RWPE2 (cell line): ENCODE measurements at places on chromosomes 3 and 15.

- no peak for DNase-seq
Observed at GRCh38 chr3:189911001-189911400, 209.7 kb downstream of the P3H2 start.

DNA sequence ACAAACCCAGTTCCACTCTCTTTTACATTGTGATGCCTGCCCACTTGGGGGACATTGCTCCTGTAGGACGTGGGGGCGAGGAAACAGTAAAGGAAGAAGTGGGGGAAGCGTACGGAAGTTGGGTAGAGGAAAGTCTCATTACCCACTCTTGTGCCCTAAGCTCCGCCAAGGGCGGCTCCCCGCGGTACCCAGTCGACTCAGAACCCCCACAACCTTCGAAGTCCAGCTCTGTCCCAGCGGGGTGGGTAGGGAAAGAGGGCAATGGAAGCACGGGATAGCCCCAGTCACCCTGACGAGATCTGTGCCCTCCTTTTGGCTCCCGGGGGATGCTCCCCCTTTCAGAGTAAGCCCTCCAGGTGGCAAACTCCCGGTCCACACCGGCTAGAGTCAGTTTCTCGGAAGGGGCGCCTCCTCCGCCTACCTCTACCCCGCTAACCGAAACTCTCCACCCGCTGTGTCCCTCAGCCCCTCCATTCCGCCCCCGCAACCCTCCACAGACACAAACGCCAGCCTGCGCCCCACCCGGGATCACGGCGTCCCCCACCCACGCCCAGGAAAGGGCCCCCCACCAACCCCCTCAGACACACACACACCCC, 527 bp downstream of the CSNK1G1 start:
- no peak for DNase-seq

GRCh38 chr3:170585937-170586310, at the start of gene SLC7A14:
TSS of gene SLC7A14 (minus strand) at chr3:170586075. CDS start at chr3:170526936, 59,139 bp downstream.
- no peak for DNase-seq

DNA sequence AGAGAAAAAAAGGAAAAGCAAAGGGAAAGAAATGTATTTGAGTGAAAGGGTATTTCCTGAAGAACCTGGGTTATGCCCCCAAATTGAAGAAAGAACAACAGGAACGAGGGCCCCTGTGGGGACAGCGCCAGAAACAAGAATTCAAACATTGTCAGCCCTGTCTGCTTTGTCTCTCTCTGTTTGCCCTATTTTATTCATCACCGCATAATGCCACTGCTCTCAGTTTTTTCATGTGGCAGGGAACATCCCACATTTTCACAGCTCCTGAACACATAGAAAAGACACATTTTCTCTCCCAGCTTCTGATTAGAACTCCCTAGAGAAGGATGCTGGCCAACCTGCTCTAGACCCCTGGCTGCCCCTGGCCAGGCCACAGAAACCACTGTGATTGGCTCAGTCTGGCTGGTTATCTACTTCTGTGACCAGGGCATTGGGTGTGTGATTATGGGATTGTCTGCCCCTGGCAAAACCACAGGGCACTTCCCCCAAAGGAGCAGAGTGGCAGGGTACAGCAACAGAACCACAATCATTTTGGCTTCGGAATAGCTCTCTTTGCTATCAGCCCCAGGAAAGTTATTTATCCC, 31.3 kb upstream of the CCDC54 start:
- DNase-seq: no peak

- DNase-seq: no peak
Observed at GRCh38 chr3:43132870-43133636, 27.2 kb upstream of the POMGNT2 start.

- no peak for DNase-seq
Observed at GRCh38 chr3:17039594-17039993, 154.8 kb downstream of the PLCL2 start.

DNA sequence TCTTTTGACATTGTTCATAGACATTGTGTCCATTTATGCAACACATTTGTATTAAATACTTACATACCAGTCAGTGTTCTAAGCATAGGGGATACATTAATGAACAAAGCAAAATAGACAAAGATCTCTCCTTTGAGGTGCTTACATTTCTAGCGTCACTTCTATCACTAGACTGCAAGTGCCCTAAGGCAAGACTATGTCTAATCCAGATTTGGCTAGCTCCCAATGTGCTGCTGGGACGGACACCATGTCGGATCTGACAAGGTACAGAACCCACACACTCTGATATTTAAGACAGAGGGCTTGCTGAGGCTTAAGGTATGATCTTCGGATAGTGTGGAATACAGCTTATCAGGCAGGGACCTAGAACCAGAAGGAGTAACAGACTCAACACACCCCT, 41.4 kb downstream of the MYLK start:
- DNase-seq: no peak

GRCh38 chr15:47326410-47327333, 390.6 kb upstream of the SEMA6D start:
- DNase-seq: no peak

DNA sequence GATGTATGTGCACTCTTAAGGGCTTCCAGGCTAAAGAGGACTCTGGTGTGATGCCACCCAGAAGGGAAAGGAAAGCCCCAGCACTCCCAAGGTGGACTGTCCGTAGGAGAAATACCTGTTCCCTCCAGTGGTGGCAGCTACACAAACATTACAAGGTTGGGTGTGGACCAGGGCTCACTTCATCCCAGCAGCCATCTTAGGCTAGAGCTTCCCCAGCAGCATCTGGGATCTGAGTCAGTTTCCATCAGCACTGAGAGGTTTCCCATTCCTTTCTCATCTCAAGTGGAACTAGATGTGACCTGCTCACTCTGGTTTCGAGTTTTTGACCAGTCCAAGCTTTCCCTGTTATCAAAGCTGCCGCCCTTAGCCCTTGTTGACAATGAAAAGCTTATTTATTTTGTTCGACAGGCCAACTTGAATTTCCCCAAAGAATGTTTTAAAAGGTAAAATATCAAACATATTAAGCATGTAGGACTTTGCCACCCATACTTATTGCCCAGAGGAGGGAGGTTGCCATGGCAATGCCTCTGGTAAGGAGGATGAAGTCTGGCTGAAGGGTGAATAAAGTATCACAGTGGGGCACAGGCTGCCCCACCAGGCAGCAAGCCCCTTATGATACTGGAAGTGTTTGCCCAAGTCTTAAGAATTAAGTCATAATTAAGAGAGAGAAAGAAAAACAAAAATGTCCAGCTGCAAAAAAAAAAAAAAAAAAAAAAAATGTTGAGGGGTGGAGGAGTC, 28.9 kb downstream of the CLDN18 start:
- DNase-seq: no peak

- DNase-seq: no peak
Observed at GRCh38 chr3:152097120-152097519, 171.6 kb upstream of the MBNL1 start.

GRCh38 chr3:155581579-155581978, 163.3 kb downstream of the PLCH1 start:
- DNase-seq: no peak

DNA sequence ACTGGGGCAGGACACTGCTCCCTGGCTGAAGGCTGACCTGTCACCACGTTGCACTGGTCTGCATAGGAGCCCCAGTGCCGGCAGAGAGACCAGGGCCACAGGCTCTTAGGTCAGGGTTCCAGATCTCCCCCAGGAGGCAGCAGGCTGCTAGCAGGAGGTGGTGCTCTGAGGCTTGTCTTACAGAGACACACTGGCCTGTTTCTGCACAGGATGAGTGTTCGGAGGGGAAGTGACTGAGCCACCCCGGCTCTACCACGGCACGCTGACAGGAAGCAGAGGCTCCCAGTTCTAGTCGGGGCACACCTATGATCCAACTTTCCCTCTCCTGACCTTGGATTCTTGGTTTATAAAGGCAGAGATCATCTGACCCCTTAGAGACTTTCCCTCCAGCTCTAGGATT, 8.6 kb downstream of the FBXL22 start:
- no peak for DNase-seq

- no peak for DNase-seq
Observed at GRCh38 chr3:86056962-86057361, 934.0 kb downstream of the VGLL3 start.

DNA sequence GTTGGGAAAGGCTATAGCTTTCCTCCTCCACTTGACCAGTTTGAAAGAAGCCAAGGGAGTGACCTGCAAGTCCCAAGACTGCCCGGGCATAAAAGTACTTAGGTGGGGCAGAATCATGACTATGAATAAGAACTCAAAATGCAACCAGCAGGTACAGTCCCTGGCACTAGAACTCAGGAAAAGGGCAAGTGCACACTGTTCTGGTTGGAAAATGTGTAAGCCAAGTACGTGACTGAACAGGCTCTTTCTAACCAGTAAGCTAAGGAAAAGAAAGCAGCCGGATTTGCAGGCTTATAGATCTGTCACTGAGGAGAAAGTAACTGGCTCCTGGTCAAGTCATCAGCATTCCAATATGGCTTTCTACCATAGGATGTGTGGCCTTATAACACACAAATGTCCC, 101.2 kb upstream of the SLC4A7 start:
- no peak for DNase-seq

GRCh38 chr3:50676031-50676705, 1.4 kb downstream of the DOCK3 start:
- DNase-seq: no peak

DNA sequence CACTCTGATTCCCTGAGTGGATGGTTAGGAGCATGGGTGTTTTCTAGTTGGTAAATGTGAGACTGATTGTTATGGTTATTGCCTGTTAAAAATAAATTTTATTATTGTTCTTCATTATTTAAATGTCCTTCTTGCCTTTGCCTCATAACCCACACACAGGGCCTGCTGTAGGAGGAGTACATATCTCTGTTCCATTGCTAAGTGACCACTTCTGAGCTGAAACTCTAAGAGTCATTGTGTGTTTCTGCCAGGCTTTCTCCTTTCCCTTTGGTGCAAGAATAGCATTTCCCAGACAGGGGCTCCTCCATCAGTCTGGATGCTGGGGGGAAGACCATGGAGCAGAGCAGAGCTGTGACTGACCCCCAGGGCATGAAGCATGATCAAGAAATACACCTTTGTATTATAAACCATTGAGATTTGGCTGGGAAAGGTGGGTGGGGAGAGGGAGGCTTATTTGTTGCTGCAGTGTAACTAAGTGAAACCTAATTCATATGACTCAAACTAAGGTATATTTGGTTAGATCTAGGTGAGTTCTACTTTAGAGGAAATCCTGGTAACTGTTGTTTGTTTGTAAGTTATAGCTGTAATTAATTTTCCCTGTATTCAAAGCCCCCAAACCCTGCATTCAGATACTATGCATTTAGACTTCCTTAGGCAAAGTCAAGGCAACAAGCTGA, 137.4 kb downstream of the TGFBR2 start:
- DNase-seq: no peak

DNA sequence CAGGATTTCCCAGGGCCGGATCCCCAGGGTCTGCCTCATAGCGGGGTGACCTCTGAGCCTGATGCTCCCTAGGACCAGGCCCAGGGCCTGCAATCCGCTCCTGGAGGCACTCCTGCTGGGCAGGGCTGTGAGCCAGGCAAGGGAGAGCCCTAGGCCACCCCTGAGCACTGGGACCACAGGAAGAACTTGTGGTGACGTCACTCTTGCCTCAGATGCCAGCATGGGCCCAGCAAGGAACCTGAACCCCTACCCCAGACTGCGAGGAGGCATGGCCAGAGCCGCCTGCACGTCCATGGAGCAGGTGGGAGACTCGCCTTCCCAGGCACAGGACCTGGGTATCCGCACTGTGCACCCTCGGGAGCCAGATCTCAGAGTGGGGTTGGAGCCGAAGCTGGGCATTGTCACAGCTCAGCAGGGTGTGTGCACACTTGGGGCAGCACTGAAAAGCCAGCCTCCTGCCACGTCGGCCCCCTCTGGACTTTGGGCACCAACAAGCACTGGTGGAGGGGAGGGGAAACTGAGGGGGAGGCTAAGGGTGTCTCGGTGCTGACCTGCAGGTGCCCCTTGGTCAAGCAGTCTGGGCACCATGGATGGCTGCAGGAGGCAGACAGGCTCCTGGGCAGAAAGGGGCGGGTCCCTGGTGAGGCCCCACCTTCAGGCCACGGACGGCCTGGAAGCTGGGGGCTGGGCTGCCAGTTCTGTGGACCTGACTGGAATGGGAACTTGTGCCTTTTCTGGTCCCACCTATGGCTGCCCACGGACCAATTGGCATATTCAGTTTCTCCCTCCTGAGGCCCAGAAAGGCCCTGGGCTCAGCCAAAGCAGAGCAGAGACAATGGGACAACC, 49.3 kb downstream of the SLC6A20 start:
- no peak for DNase-seq

DNA sequence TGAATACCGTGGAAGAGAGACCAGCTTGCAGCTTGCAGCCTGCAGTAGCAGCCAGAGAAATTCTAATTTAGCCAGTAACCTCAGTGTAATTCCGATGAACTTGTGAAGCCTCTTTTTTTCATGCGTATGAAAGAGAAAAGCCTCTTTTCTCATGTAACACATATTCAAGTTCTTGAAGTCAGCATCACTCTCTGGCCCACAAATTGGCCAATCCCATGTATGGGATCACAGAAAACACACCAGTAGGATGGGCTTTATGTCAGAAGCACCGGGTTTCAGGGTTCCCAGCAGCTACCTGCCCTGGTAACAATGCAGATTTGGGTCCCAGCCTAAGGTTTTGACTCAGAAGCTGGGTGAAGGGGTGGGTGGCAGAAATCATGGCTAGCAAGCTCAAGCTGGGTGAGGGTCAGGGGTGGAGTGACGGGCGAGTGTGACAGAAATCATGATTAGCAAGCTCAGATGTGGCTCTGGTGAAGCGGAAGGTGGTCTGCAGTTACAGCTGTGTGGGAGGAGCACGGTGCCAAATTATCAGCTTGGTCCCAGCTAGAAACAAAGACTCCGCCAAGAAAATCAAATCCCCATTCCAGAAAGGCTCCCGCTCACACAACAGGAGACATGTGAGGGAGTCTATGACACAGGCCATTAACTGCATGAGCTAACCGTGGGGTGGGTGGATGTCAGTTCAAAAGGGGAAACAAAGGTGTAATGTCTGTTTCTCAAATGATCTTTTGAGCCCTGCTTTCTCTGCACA, 86.6 kb downstream of the SNRK start:
- DNase-seq: no peak

DNA sequence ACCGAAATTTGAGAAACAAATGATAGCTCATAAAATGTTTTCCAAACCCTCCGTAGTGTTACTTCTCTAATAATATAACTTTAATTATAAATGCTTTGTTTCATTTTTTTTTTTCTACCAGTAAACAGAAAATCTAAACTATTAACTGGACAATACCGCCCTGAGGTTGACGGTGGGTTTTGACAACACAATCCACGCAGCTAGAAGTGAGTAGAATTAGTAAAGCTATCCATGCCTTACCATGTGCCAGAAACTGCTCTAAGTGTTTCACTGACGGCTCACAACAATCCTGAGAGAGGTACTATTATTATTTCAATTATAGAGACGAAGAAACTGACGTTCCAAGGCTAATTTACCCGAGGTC, 410 bp downstream of the NDUFAF1 start:
- no peak for DNase-seq

- DNase-seq: no peak
Observed at GRCh38 chr15:35195649-35196048, 110.6 kb upstream of the NANOGP8 start.

DNA sequence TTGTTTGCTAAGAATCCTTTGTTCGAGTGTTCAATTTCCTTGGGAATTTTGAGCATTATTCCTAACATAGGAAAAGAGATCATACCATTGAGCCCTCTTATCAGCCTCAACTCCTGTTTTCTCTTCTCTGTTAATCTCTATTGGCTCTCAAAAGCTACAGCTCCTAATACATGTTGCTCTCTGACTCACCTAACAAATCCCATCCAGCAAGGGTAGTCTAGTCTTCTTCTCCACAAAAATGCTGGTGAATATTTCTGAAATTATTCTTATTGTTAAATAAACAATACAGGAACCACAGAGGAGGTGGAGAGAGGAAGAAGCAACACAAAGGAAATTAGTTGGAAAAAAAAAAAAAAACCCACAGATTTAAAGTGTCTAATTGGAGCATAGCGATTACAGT, 325.8 kb upstream of the NAALADL2 start:
- no peak for DNase-seq

GRCh38 chr3:119349354-119350041, 55.3 kb downstream of the ARHGAP31 start:
- no peak for DNase-seq
